Immature natural killer cell (primary cell): ENCODE measurements at places on chromosomes 16 and 17.

GRCh38 chr17:37300683-37301082, 75.1 kb upstream of the C17orf78 start:
- no peak for DNase-seq

- DNase-seq, result no peak
Observed at GRCh38 chr16:5951486-5951885, 853.9 kb upstream of the EEF2KMT start.

- DNase-seq, result no peak
Observed at GRCh38 chr17:5780476-5780875, 196.2 kb upstream of the NLRP1 start.

- peak; percentile 79 for DNase-seq
Observed at GRCh38 chr17:44219108-44219615, 313 bp downstream of the UBTF start.

DNA sequence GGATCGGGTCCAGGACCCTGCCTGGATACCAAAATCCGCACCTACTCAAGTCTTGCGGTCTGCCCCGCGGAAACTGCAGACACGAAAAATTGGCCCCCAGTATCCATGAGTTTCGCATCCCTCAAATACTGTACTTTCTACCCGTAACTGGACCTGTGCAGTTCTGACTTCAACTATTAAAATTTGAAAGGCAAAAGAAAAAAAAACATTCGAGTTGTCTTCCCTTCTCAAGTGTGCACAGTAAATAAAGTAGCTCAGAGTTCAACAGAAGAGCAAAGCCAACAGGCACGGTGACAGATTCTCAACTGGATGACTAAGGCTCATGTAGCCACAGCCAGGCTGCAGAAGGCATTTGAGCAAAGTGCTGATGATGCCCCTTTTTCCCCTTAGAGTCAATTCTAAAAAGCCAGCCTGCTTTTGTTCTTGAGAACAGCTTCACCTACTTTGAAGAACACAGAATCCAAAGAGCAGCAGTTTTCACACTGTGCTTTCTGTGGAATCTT, 32.5 kb downstream of the MARF1 start:
- DNase-seq, result no peak

DNA sequence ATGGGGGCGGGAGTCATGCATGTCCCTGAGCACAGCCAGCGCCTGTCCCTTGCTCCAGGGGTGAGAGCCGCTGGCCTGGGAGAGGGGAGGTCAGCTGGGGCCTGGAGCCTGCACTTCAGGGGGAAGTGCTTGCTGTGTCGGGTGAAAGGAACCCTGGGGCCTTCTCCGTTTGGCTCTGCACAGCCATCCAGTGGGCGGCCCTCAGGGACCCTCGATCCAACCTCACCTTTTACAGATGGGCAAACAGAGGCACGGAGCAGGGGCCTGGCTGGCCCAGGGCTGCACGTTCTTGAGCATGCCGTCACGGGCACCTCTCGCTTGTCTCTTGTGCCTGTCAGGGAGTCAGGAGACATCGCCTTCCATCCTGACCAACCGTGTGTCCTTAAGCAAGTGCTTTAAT, 1.8 kb downstream of the SNX20 start:
- DNase-seq, result no peak

GRCh38 chr17:10275418-10275817, 77.0 kb upstream of the GAS7 start:
- DNase-seq, result no peak

DNA sequence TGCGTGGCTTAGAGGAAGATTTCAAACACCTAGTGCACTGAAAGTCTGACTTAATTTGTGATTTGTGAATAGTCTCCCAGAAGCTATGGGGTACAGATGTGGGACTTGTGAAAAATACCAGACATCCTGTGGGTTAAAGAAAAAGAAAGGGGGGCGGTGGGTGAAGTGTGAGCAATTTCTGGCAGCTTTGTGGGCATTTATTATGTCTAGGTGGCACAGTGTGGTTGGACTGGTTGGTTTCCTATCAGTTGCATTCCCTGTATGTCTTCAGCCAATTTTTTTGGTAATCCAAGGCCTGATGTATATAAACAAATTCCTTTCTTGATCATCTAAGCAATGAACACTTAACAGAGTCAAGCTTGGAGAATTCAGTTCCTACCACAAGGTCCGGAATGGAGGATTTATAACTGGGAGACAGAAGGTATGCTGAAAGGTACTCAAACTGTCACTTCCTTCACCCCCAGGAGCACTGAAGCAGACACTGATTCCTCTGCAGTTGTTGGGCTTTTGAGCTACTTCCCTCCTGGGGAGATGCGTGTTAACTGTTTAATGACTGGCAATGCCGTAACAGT, 211.6 kb downstream of the WWOX start:
- peak; percentile 35 for DNase-seq

- no peak for DNase-seq
Observed at GRCh38 chr17:7854078-7854777, 638 bp upstream of the TMEM88 start.

DNA sequence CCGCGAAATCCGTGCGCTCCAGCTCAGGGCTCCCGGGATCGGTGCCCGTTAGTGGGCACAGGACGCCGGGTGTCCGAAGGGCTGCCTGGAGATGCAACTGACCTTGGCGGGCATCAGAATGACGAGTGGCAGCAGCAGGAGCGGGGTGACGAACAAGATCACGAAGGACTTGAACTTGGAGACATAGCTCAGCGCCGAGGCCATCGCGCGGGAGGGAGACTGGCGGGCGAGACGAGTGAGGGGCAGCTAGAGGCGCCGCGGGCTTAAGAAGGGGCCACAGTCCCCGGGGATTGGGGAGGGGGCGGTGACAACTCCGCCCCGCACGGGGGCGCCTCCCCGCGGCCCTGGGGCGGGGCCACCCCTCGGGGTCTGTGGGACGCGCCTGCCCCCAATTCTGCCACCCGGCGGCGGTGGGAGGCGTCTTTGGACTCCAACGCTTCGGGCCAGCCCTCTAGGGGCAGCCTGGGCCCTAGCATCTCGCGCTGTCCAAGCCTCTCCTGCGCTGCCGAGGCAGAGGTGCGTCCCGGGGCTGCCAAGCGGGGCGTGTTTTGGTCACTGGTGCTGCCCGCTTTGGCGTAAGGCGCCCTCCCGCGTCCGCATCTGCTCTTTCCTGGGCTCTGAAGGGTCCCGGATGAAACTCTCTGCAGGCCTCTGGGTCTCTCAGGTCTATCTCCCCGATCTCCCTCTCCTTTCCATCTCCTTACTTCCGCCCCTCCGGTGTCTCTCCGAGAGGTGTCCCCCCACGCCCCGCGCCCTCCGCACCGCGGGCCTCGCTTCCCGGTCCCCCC, at the start of gene SLC13A5:
SLC13A5 (minus strand) TSS at position 240 of the 788 bp plus-strand sequence; CDS start at position 204, 36 bp downstream.
- DNase-seq, result no peak

- DNase-seq, result no peak
Observed at GRCh38 chr17:44922136-44922535, 6.8 kb upstream of the GFAP start.

DNA sequence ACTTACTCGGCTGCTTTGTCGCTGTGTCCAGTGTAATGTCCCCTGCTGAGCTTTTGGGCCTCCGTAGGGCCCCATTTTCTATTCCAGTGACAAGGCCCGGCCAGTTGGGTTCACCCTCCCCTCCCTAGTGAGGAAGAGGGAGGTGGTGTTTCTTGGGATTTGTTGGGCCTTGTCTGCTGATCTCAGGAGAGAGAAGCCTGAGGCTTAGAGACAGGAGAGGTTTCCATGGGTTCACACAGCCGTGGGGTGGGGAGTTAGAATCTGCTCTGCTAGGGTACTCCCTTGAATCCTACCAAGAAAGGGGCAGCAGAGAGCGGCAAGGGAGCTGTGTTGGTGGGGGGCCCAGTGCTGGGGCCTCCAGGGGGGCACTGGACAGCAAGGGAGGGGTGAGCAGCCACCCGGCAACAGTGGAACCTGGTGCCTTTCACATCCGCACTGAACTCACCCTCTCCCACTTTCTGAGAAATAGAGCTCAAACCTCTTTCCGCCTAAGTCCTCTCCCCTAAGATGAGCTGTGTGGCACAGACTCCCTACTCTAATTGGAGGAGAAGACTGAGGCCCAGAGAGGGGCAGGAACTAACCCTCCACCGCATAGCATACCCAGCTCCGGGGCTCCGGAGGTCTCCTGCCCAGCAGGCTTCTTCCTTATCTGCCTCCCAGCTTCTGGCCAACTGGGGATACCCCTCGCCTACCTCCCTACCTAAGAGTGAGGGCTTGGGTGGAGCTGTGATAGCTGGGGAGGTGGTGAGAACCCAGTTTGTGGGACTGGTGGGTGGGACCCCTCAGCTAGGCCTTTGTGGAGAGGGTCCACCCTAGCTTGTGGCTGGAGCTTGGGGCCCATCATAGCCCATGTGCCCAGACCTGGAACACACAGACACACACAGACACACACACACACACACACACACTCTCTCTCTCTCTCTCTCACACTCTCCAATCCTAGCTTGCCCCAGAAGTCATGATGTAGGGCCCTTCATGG, 6.8 kb downstream of the TBKBP1 start:
- DNase-seq, result peak; percentile 67

DNA sequence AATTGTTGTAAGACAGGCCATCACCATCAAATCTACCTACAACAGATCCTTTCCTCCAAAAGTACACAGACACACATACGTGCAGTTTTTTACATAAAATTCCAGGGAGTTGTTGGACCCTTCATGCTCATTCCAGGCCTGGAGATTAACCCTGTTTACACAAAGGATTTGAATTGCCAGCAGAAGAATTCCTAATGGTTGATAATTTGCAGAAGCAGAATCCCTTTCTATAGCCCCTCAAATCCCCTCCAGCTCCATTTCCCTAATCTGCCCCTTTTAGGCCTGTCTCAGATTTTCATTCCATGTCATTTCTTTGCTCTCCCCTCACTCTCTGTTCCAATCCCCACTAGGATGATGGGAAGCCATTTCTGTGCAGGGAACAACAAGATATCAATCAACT, 102.9 kb upstream of the TOX3 start:
- DNase-seq, result no peak

DNA sequence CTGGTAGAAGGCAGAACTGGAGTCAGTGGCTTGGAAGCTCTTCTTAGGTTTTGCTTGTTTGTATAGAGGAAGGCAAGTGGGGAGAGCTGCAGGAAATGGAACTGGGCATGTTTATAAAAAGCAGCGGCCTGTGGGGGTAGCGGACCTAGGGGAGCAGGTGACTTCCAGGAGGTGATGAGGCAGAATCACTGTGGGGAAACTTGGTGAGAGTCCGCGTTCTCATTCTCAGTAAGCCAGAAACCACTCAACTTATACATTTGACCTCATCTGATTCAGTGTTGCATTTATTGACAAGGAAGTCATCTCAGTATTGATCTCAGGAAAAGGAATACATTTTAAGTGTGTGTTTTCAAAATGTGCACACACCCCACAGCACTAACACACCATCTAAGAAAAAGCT, 299.8 kb downstream of the CNTNAP4 start:
- no peak for DNase-seq

- no peak for DNase-seq
Observed at GRCh38 chr17:63760771-63761539, 12.4 kb downstream of the CCDC47 start.

DNA sequence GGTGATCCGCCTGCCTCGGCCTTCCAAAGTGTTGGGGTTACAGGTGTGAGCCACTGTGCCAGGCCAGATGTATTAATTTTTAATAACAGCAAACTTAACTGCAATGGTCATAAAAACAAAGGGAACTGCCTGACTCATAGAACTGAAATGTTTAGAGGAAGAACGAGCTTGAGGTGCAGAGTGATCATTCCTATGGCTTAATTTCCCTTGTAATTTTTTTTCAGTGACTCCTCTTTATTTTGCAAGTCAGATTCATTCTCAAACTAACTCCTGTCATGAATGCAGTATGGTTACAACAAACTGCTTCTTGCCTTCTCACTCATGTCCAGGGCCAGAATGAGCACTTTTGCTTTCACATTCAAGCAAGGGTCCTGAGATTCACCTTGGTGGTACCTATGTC, 231.3 kb downstream of the HAPSTR1 start:
- no peak for DNase-seq

GRCh38 chr16:62709794-62710193, 673.6 kb upstream of the CDH8 start:
- no peak for DNase-seq

DNA sequence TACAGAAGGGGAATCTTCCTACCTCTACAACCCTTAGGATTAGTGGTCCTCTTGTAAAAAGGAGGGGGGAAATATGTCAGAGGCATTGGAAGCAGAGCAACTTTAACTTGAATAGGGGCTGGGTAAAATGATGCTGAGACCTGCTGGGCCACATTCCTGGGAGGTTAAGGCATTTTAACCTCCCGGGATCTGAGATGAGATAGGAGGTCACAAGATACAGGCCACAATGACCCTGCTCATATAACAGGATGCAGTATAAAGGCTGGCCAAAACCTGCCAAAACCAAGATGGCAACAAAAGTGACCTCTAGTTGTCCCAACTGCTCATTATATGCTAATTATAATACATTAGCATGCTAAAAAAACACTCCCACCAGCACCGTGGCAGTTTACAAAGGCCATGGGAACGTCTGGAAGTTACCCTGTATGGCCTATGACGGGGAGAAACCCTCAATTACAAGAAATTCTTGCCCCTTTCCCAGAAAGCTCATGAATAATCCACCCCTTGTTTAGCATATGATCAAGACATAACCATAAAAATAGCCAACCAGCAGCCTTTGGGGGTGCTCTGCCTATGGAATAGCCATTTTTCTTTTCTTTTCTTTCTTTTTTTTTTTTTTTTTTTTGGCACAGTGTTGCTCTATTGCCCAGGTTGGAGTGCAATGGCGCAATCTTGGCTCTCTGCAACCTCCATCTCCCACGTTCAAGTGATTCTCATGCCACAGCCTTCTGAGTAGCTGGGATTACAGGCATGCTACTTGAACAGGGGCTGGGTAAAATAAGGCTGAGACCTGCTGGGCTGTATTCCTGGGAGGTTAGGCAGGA, 6.2 kb upstream of the C1QTNF1 start:
- DNase-seq, result no peak

DNA sequence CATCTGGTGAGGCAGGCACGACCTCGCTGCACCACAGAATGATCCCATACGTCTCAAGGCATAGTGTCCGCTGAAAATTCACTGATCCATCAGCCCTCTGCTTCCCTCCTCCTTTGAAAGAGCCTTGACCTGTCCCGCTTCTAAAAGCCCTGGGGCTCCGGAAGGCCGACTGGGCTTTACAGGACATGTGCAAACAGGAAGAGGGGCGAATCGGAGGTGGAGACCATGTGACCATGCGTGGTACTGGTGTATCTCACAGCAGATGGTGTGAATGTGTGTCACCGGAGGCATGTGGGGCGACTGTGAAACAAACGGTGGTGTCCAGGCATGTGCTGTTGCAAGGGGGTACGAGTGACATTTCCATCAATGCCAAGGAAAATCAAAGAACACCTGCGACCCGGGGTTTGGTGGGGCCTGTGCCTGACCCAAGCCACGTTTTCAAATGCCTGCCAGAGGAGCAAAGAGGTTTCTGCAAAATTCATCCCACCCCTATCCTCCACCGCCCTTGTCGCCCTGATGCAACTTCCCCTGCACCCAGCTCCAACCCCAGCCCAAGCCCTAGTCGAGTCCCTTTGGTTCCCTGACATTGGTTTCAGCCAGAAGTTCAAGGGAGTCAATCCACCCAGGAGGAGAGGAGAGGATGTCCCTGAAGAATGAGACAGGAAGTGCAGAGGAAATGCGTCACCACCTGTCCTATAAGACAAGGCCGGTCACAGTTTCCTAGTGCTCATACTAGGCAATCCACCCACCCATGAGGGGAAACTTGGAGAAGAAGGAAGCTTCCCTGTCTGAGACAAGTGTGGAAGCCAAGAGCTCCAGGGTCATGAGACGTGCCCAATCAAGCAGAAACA, 5.9 kb upstream of the KCNJ18 start:
- DNase-seq, result no peak

- no peak for DNase-seq
Observed at GRCh38 chr17:80775863-80776262, 215.8 kb upstream of the CHMP6 start.
